ENCODE measurements at places on chromosomes 16 and 17.

- no peak for DNase-seq
Observed at GRCh38 chr17:28170771-28171170, 128.3 kb downstream of the NLK start.

DNA sequence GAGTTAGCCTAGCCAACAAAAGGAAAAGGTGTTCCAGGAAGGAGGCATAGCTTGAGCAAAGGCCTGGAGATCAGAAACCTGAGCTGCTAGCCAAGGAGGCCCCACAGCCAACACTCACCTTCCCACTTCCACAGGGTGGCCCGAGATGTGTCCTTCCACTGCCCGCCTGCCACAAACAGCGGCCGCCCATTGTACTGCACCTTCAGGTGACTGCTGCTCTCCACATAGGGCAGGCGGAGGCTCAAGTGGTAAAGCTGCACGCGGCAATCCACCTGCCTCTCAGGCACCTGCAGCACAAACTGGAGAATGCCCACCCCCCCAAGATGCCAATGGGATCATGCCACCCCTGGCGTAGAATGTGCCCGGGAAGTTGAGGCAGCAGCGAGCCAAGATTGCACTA, 111.5 kb downstream of the RMI2 start:
- no peak for DNase-seq

DNA sequence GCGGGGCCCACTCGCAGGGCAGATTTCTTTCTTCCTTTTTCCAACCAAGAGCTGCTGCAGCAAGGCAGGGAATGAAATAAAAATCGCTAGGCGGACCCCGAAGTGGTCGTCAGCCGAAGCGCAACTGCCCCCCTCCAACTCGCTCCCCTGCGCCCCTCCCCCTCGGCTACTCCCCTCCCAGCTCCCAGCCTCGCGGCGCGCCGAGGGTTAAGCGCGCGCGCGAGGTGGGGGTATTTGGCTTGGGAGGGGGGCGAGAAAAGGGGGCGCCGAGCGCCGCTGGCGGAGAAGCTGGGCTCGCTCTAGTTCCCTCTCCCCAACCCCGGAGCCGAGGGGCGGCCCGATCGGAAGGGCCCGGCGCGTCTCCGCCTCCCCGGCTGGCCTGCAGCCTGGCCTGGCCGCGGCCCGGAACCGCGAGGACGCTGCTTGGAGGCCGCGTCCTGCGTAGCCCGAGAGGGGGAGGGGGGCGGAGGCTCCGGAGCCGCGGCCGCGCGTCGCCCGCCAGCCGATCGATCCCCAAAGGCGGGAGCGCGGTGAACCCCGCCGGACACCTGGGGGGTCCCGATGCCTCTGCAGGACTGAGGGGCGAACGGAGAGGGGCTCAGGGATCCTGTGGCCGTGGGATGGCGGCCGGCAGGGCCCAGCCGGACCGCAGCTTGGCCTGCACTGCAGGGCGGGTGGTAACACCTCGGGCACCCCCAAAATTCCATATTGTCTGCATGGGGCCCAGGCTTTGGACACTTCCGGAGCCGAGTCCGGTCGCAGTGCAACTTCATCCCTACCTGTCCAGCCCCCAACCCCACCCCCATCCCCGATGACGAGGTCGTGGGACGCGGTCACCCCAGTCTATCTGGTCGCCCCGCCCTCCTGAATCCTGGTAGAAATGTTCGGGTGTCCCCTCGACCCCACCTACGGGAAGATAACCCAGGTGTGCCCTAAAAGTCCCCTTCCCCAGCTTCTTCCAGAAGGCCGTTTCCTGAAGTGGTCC, 4.9 kb upstream of the CBX4 start:
- DNase-seq, result no peak

DNA sequence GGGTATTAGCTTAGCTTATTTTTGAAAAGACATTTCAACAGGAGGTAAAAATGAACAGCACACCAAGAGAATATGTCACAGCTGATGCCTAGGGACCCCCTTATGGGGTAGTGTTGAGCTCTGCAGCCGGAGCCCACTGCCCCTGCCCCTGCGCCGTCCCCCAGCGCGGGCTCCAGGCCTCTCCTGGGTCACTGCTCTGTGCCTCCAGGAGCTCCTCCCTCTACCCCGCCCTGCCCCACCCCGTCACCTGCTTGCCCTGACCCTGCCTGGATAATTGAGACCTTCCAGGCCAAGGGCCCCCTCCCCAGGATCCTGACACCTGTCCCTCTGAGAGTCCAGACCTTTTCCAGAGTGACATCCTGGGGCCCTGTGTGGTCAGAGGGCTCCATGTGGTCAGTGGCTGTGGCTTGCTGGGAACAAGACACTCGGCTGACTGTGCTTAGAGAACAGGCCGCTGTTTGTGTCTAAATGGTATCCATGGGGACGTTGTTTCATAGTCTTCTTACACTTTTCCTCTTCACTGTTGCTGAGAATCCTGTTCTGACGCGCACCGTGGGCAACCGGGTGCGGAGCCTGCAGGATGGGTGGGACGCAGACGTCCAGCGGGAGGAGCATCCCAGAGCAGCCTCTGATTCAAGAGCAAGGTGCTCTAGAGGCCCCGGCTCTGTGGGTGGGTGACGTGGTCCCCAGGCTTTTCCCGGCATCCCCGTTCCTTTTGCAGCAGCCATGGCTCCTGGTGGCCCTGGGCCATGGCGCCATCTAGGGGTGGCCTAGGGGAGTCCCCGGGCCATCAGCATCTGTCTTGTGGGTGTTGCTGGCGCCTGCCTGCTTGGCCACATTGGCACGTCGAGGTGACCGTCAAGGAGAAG, 20.0 kb upstream of the WFIKKN1 start:
- no peak for DNase-seq

DNA sequence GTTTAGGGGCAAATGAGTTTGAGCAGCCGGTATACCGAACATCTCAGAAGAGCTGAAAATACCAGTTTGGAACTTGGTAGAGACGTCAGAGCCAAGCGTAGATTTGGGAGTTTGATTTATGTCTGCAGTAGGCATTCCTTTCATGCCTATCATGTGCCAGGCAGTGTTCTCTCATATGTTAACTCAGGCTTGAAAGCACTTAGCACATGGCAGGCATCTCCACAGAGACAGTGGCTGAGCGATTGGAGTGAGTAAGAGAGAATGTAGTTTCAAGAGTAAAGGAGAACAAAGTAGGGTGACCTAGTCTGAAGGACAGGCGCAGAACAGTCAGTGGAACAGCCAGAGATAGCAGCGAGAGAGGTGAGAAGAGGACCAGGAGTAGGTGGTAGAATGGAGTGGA, 207.0 kb downstream of the FTO start:
- DNase-seq, result no peak

DNA sequence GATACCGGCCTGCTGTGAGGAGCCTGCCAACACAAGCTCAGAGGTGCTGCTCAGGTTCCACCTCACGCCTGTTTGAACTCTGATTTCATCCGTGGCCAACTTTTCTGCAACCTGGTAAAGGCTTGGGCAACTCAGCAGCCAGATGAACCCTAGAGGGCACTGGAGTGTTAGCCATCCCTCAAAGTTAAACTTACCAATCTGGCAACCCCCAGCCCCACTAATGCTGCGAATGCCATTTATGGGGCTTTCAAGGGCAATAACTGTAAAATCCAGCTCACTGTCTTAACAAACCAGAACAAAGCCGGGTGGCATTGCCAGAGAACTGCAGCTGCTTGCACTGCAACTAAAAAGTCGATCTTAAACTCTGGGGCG, 105.5 kb downstream of the AXIN2 start:
- DNase-seq, result peak; percentile 48

GRCh38 chr16:49347476-49347875, 26.1 kb upstream of the C16orf78 start:
- no peak for DNase-seq

GRCh38 chr16:12871784-12872183, 29.6 kb upstream of the SHISA9 start:
- no peak for DNase-seq

- no peak for DNase-seq
Observed at GRCh38 chr17:56793957-56794356, 39.8 kb downstream of the C17orf67 start.

DNA sequence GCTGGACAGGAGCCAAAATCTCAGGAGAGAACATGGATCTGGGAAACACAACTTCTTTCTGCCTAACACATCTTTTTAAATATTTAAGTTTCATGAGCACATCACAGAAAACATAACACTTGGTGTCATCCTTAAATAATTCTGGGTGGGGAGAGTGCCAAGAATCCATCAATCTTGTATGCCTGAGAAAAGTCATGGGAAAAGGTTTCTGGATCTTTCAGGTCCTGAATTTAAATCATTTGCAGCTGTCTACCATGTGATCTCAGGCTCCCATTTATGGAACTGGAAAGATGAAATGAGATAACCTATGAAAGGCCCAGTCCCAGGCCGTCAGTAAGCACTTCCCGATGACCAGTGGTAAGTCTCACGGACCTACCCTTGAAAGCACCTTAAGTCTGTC, 15.1 kb downstream of the CDH11 start:
- DNase-seq, result no peak

DNA sequence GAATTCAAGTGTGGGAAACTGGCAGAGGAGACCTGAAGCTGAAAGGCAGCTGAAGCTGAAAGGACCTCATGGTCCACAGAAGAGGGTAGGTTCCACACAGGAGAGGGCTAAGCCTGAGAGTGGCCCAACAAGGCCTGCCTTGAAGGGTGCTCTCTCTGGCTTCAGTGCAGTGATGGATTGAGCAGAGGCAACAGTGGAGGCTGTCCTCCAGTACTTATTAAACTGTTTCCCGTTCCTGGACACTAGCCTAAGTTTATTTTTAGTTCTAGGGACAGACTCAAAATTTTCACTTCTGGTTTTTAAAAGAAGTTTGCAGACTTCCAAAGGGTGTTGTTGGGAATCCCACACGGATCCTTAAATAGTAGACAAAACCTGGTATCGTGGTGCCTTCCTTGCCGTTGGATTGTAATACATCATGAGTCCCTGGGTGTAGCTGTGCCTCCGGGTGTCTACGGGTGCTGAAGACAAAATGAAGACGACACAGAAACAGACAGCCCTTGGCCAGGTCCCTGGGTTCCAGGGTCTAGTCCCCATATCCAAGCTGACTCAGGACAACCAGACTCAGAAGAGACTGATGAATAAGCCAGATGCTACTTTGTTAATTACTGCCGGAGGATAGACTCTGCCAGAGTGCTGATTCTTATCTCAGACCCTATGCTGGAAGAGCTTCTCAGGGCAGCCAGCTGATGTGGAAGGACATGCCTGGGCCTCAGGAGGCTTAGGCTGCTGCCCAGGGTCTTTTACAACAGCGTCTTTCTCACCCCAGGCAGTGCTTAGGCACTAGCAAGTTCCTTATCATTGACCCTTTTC, 7.1 kb upstream of the CMTM4 start:
- DNase-seq, result no peak

GRCh38 chr17:8463099-8463498, 27.4 kb downstream of the NDEL1 start:
- no peak for DNase-seq

GRCh38 chr16:87057951-87058560, 259.1 kb downstream of the C16orf95 start:
- no peak for DNase-seq

GRCh38 chr17:4719684-4720221, 9.3 kb downstream of the ARRB2 start:
- DNase-seq, result no peak

DNA sequence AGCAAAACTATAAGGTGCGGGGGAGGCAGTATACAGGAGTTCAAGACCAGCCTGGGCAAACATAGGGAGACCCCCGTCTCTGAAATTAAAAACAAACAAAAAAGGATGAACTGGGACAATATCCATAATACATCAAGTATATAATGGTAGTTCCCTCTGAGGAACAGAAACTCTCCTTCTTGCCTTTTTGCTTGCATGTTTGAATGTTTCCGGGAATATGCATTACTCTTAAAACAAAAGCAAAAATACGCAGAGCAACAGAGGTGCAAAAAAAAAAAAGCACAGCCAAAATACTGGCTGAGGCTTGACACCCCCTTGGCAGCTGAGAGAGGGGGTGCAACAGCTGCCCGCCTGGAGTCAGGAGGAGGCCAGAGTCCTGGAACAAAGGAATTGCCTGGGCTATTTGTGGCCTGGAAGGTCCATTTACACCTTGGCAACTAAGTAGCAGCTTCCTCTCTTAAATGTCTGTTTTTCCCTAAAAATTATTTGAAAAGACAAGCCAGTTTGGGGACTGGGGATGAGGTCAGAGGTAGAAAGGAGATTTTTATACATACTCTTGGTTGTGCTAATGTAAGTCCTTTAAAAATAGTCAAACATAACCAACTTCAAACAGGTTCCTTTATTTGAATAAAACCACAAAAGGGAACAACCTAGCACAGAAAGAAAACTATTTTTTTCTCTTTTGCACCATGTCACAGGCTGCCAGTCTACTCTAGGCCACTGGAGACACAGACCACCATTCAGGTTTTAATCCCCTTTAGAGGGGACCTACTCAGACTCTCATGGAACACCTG, 19.5 kb downstream of the USP7 start:
- no peak for DNase-seq
